ENCODE measurements at places on chromosomes 12 and 14.

DNA sequence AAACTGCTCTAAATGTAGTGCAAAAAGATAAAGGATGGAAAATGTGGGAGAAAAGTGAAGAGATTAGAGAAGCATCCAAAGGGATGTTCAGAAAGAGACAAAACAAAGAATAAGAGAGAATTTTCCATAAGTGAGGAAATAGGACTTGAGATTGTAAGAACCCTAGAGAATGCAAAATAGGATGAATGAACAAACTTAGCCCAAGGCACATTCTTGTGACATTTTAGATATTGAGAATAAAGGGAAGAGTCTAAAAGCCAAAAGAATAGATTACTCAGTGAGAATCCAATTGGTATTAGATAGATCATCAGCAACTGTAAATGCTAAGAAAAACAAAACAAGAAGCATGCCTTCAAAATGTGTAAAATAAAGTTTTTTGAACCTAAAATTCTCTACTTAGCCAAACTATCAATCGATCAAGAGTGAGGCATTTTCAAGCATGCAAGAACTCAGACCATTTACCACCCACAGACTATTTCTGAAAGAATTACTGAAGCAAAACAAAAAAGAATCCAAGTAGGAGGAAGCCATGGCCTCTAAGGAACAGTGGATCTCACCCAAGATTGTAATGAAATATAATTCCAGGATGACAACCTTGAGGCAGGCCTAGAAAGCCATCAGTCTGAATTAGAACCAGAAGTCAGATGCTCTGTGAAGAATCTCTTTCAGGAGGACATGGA is 33.5 kb downstream of the DYRK2 start:
- DNase-seq: no peak

DNA sequence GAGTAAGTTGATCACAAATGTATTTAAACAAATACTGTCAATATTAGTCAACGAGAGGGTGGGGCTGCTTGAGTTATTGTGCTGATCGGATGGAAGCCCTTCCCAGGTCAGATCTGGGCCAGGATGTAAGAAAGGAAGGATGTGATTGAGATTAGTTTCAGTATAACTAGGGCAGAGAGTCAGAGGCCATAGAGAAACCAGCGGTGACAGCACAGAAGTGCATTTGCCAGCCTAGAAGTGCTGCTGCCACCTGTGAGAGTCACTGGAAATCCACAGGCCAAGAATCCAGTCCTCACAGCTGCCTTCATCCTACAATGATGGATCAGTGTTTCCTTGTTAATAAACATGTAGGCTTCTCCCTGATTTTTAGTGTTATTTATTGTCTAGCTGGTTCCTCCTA is 9.8 kb upstream of the FERMT2 start:
- no peak for DNase-seq

DNA sequence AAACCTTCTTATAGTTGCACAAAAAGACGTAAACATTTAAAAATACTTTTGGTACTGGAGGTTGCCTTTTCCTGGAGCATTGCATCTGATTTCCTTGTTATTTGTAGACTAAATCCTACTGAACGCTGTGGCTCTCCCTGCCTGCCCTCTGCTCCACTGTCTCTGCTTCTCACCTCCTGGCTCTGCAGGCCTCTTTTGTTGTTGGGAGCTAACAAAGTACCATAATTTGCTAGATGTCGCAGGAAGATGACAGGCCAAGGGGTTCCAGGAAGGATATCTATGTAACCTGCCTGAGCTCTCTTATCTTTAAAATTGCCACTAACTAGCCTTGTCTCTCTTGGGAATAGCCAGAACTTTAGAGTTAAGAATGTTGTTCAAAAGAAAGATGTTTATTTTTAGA is 21.4 kb downstream of the SYNE2 start:
- DNase-seq: no peak

- no peak for DNase-seq
Observed at GRCh38 chr14:51087031-51087441, 7.9 kb downstream of the TRIM9 start.

GRCh38 chr14:43184540-43184939 is 1322.5 kb downstream of the FSCB start:
- no peak for DNase-seq

DNA sequence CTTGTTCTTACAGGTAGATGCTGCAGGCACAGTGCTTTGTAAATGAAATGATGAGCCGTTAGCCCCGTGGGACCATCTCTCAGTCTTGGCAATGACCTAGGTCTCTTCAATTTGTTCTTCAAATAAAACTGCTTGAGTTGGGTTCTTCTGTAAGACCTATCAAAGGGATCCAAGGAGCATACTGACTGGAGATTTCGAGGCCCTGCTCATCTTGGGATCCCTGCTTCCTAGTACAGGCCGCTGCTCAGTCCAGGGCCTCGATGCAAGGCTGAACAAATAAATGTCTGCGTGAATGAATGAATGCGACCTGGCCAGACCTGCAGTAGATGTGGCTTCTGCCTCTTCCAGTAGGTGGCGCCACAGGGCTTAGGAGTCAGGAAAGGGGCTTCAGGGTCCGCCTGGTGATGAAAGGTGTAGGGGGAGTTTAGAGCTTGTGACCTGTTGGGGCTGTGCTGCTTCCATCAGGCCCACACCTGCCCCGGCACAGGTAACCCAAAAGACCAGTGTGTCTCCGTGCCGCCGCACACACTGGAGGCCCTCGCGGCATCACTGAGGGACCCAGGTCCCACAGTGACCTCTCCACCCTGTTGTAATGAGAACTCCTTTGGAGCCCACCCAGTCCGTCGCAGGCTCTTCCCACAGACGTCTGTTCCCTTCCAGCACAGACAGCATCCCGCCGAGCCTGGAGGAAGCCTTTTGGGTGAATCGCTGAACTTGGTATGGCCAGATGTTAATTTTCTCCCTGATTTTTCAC is 4.4 kb downstream of the CACNA1C start:
- no peak for DNase-seq

DNA sequence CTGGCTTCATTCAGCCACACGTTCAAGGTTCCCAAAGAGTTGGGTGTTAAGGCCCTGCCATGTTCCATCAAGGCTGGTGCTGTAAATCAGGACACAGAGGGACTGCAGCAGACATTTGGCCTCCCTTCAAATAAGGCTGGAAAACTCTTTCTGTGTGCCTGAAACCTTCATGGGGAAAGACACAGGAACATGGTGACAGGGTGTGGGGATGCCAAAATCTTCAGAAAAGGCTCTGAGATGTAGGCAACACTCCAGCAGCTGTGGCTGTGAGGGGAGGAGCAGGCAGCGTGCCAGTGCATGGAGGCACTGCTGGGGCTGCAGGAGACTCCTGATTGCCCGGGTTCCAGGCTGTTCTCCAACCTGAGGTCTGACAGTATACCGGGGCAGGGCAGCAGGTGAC is 15.0 kb downstream of the POMT2 start:
- DNase-seq: no peak

- no peak for DNase-seq
Observed at GRCh38 chr14:58987591-58987990, 200.9 kb upstream of the DAAM1 start.

DNA sequence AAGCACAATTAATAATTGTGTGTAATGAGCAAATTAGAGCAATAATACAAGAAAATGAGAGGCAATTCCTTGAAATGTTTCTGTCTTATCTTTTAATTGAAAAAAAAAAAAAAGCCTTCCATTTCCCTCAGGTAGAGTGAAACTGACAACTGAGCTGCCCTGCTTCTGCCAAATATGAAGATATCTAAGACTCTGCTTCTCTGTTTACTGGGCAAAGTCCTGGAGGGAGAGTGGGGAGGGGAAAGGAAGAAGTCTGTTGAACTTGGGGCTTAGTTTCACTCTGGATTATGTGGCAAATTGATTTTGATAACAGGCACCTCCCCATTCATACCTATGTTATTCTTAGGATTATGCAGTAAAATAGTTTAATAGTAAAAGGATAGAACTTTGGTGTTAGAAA is 364.9 kb downstream of the NRXN3 start:
- DNase-seq: no peak

GRCh38 chr14:100312877-100313400 is 6.7 kb upstream of the SLC25A29 start:
- DNase-seq: no peak

DNA sequence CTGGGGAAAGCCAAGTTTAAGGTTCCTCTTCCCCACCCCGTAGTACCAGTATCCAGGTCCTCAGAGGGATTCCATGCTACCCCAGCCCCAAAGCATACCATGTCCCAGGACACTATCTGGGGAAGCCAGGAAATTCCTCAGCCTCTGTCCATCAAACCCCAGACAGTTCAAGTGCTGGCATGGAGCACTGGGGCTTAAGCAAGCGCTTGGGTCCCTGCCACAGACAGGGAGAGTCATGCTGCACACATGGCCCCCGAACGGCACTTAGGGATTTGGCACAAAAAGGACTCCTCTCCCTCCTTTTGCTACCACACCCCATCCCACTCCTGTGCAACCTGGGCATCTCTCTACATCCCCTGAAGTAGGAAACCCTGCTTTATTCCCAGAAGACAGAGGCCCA is 21.8 kb downstream of the ADCY6 start:
- no peak for DNase-seq

- no peak for DNase-seq
Observed at GRCh38 chr12:110349514-110350151, 53.9 kb downstream of the ANAPC7 start.
